ENCODE measurements at places on chromosomes 6 and 20.
A peak's percentile ranks its signal among the peaks of the same experiment; 100 is the strongest.

DNA sequence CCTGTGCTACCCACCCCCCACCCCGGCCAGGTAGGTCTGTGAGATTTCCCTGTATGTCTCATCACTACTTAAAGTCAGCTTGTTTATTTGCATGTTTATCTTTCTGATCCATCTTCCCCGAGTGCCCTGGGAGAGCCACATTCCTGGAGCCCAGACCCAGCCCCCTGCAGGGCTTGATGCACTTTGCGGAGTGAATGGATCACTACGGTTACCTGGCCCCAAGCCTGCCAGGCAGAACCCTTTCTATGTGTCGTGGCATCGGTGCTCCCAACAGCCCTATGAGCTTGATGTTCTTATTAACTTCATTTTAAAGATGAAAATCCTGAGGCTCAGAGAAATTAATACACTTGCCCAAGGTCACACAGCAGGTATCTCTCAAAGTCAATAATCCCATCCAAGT, 13.6 kb upstream of the SLCO4A1 start:
- no peak for DNase-seq

- no peak for DNase-seq
These were observed 83.4 kb downstream of the PRKN start for GRCh38 chr6:162644153-162644552.

DNA sequence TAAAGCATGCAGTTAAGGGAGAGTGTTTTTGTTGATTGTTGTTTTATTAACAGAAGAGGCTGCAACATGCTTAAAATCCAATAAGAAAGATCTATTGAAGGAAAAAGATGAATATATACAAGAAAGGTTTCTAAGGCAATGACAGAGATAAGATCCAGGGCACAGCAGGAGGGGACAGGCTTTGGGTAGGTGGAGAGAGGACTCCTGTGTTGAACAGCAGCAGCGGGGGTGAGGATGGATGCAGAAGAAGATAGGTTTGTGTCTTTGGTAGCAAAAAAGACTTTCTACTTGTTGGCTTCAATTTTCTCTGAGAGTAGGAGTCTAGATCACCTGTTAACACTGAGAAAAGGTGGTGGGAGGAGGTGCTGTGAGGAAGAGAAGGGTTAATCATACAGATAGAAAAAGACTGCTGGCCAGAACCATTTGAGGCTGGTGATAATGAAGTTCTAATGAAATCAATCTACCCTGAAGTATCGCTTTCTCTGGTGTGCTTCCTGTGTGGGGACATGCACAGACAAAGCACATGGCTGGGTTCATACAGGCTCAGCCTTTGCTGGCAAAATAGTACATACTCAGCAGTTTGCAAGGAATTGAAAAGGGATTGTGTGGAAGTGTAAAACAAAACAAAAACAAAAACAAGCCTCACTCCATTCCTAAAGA, 17.2 kb upstream of the DST start:
- no peak for DNase-seq

DNA sequence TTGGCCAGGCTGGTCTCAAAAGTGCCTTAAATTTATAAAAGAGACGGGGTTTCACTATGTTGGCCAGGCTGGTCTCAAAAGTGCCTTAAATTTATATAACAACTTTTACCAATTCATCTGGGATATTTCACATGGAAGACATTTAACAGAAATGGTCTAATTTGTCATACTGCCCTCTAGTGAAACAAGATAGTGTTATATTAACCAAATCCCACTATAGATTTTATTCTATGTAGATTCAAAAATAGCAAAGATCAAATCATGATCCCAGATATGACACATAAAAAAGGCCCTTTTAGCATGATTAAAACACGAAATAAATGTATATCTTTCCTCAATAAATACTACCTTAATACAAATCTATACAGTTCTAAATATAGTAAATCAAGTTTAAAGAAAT, 102.8 kb upstream of the TFAP2D start:
- DNase-seq = no peak

GRCh38 chr6:31396422-31397152, 6.8 kb upstream of the MICA start:
- peak; percentile 88 for DNase-seq

GRCh38 chr6:29723666-29724588, 693 bp downstream of the HLA-F start:
- DNase-seq = peak; percentile 57

DNA sequence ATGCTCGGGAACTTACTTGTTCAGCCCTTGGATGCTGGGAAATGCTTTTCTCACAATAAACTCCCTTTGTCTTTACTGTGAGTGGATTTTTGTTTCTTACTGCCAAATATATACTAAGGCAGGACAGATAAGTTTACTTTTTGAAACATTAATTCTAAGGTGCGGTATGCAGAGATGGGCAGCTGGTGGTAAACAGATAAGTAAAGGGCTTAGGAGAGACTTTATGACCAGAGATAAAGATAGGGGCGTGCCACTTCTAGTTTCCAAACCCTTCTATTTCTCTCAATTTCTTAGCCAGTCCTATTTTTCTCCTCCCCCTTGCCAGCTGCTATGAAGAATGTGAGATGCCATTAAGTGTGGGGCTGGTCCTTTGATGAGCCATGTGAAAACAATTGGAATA, 16.3 kb downstream of the SAMD3 start:
- DNase-seq = no peak

DNA sequence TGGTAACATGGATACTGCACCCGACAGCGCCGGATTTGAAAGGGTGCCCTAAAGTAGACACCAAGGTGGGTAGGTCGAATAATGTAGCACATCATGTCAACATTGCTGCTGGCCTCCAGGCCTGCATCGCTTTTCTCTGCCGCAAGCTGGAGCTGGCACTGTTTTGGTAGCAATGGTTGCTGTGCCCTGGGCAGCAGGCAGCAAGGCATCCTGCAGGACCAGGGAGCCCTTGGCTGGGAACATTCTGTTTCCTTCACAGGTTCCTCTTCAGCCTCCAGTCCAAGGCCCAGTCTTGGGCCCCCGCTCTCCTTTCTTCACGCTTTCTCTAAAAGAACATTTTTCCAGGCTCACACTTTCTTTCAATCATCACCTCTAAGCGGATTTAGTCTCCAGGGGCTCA, 365.8 kb upstream of the JARID2 start:
- no peak for DNase-seq

DNA sequence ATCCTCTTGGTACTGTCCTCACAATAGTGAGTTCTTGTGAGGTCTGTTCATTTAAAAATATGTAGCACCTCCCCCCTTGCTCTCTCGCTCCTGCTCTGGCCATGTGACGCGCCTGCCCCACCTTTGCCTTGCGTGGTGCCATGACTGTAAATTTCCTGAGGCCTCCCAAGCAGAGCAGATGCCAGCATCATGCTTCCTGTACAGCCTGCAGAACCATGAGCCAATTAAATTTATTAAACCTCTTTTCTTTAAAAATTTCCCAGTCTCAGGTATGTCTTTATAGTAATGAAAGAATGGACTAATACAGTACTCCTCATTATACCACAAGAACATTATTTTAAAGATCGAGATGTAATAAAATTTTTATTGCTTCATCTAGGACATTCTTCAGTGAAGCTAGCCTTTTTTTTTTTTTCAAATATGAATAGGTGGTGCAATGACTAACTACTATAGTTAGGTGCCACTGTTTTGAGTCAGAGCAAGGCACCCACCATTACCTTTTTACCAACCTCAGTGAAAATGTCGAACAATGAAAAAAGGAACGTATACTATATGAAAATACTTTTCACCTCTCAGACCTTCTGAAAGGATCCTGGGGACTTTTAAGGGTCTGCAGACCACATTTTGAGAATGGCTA, 191.1 kb upstream of the SGK1 start:
- DNase-seq = no peak

DNA sequence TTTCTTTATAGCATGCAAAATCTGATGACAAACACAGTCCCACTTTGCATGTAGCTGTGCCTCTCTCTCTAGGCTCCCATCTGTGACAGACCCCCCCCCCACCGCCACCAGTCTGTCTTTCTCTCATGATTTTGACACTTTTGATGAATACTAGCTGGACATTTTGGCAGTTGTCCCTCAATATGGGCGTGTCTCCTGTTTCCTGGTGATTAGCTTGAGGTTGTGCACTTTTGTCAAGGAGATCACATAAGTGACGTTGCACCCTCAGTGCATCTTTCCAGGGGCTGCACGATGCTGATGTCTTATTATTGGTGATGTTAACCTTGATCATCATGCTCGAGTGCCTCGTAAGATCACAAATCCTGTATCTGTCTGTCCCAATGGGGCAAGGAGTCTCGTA, 155.1 kb downstream of the EYA2 start:
- no peak for DNase-seq
